ENCODE measurements at places on chromosomes 12 and 14.

GRCh38 chr14:90039253-90040010 is 22.4 kb upstream of the KCNK13 start:
- no peak for DNase-seq

- no peak for DNase-seq
These were observed 29.9 kb upstream of the MYBPC1 start for GRCh38 chr12:101564912-101565311.

DNA sequence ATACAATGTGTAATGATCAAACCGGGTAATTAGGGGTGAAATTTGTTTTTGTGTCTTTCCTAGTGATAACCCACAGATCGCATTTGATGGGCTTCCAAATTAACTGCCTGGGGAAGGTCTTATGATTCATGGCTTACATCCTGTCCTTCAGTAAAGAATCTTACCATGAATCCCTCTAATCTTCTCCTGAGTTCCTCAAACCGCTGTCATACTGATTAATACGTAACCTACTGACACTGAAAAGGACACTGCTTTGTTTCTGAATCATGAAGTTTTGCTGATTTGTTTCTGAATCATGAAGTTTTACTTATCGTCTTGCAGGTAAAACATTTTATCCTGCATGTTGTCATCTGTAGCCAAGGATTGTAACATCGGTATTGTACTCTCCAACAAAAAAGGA is 52.0 kb upstream of the CRY1 start:
- no peak for DNase-seq

DNA sequence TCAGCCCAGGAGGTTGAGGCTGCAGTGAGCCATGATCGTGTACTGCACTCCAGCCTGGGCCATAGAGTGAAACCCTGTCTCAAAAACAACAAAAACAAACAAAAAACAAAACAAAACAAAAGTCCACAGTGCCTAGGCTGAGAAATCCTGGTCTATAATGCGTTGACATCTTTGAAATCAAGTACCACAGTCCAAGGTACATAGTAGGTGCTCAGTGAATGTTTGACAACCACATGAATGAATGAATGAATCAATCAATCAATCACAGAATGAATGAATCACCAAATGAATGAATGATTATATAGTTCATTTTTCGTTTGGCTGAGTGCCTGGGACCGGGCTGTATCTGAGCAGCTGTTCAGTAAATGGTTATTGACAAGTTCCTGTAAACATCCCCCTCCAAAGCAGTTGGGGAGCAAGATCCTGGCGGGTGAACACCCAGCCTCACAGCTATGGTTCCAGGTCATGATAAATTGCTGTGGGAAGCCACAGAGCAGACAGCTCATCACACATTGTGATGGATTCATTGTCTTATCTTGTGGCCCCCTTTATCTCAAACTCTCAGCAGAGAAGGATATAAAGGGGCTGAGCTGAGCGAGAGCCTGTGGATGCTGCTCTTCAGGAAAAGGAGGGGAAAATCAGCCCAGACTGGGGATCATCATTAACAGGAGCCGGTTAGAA is 30.4 kb upstream of the IFT81 start:
- DNase-seq, result no peak

GRCh38 chr12:124759841-124760503 is 103.7 kb downstream of the SCARB1 start:
- DNase-seq, result no peak

GRCh38 chr14:104287301-104288009 is 149.1 kb downstream of the KIF26A start:
- DNase-seq, result no peak

- no peak for DNase-seq
These were observed 166.0 kb downstream of the KLHL28 start for GRCh38 chr14:44795725-44796124.

DNA sequence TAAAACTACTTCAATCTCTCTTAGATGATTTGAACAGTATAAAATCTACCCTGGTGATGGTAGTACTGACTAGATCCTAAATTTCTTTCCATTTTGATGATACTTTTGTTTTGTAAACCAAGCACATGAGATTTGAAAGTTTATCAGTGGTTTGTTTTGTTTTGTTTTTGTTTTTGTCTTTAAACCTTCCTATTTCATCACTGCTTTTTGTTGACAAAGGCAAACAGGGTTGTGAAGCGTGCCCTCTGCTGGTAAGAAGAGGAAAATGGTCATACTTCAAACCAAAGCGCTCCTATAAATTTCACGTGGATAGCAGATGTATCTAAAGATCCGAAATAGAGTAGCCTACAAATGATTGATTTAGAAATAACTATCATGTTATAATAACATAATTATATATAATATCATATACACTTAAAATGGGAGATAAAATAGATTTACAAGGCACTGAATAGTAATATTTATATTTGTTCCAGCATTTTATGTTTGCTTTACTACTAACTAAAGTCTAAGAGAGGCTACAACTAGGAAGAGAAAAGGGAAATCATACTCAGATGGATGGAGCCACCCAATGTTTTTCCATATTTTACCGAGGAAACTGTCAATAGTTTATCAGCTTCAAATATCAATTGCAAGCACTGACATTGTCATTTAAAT is 254.0 kb upstream of the USP15 start:
- no peak for DNase-seq

DNA sequence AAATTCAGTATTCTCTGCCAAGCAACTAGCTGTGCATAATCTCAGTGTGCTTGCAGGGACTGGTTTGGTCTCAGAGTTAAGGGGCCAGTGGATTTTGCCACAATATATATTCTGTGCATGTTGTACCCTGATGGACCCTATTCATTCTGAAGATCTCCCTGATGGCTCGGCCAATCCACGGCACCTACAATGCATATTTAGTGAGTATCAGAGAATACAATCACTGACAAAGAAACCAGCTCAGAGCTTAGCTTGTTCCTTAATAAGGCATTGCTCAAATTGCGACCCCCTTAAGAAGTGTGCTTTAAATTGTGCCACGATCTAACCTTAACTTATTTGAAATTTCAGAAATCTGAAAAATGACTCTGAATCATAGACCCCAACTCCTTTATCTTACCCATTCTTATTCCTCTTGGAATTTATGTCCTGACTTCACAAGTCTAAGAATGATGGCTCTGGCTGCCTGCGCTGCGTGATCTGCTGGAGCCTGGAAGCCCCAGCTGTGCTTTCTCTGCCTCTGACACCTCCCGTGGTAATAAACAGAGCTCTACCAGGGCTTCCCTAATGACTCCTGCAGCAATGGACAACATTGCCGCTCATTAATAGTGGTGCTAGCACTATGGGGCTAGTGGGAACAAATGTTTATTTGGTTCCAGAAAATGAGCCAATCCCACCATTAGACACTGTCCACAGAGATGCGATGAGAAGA is 9.0 kb upstream of the DCAF4 start:
- no peak for DNase-seq

DNA sequence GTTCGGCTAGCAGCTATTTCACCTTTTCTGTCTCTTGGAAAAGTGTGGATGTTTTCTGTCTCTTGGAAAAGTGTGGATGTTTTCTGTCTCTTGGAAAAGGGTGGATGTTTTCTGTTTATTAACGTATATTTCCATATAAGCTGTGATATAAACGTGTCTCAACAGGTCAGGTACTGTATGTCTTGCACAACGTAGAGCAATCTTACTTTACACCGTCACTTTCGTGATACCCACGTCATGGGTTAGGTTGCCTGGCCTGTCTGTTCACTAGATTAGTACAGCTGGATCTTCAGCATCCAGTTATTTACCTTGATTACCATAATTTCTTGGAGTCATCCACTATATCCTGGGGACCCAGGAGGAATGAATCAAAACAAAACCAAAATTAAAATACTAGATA is 14.1 kb downstream of the CLEC7A start:
- no peak for DNase-seq

DNA sequence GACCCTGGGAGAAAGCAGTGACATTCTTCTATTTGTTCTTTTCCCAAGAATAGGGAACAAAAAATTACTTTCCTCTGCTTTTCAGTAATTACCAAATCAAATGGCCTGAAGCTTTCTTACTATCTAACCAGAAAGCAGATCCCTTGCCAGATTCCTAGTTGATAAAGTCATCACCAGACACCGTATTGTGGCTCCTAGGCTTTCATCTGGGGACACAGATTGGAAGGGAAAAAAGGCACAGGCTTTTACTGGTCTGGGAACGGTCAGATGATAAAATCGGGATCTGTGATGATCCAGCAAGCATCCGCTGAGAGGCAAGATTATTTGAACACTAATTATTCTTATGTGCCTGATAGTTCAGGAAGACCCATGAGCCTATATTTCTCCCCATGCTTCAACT is 79.1 kb upstream of the BCL2L14 start:
- no peak for DNase-seq

DNA sequence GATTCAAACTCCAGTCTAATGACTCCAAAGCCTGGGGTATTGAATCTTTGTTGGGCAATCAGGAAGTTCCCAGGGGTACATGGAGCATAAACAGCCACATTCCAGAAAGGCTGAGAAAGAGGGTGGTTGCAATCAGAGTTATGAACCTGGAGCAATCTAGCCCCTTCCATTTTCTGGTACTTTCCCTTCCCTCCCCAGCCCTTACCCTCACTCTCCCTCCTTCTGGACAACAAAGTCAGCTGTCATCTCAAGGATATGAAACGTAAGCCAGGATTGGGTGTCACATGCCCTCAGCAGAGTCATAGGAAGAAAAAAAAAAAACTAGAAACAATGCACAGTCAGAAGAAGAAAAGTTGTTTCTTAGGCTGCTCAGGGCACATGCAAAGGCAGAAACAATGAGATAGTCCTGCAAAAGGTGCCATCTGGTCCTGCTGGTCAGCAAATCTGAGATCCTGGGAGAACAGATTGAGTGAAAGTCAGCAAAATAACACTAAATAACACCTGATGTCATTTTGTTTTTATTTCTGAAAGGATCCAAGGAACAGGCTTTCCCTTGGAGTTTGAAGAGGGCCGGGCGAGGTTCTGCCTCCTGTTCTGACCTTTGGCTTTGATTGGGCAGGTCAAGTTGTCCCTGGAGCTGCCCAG is 27.1 kb downstream of the TMEM229B start:
- DNase-seq, result no peak

GRCh38 chr12:100871195-100871734 is 76.7 kb downstream of the ANO4 start:
- no peak for DNase-seq

DNA sequence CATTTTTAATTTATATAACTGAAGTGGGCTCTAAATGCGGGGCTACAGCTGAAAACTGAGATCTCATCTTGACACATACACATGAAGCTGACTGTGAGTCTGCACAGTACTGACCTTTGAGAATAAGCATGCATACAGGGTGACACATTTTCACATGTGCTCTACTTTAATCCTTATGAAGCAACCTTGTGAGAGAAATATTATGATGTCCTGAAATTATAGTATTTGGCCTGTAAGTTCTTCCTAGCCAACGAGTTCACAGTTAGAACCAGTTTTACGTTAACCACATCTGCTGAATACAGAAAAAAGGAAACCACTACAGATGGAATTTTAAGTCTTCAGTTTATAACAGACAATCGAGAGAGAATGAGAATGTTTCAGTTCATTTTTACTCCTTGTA is 70.3 kb downstream of the SPPL3 start:
- no peak for DNase-seq

GRCh38 chr14:69547701-69548348 is 26.8 kb downstream of the CCDC177 start:
- peak; percentile 79 for DNase-seq

DNA sequence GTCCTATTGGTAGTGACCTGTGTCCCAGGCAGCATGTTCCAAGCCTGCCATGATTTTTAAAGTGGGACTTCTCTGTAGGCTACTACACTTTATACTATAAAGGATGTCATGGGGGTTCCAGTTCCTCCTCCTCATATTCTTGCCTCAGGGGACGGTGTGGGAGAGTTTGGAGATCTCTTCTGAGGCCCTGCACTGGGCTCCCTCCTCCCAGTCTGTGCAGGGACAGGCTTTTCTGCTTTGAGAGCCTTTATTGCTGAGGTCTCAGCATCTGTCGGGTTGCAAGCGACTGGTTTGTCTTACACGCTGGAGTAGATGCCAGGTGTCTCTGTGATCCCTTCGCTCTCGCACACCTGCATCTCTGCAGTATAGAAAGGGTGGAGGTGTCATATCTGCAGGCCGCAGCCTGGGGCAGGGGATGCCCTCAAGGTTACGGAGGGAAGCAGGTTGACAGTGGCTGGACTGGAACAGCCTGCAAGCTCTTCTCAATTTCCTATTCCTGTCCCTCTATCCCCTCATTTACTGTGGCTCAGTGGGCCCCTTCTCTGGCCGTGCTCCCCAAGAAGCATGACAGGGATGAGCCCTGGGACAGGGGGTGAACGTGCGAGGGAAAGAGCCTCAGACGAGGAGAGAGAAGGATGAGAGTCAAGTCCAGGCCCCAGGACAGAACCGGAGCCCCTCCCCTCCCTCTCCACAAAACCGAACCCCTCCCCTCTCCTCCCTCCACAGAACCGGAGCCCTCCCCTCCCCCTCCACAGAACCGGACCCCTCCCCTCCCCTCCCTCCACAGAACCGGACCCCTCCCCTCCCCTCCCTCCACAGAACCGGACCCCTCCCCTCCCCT is 51.3 kb downstream of the SLC6A12 start:
- DNase-seq, result no peak

GRCh38 chr12:64894827-64895475 is 70.5 kb downstream of the TBC1D30 start:
- no peak for DNase-seq

DNA sequence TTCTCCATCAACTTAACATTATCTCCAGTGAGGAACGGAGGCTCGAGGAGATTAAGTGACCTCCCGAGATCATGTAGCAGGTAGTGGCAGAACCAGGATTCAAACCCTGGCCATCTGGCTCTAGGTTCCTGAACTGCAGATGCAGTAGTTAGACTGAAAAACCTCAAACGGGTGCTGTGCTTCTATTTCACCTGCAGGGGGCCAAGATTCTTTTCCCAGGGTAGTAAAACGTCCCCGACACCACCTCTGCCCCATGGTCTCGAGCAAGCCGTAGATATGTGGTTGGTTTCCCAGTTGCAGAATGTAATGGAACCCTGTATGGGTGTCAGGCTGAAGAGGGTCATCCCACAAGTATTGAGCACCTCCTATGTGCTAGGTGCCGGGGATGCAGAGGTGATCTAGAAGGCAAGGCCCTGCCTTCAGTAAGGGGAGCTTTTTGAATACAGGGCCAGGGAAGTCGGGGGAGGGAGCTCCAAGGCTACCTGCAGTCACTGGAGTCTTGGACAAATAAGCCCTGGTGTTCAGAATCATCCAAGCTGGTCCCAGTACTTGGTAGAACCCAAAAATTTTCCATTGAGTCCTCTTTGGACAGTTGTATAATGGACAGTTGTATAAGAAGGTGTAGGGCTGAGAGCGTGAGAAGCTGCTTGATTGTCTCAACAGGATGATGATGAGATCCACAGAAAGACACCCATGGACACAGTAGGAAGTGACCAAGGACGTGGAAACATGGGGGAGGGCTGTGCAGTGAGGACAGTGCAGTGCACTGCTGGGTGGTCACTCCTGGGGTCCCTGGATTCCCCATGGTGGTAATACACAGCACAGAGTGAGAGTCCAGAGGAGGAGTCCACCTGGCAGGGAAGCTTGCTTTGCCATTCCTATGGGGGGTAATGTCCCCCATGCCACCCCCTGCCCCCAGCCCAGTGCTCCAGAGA is 197.2 kb downstream of the CHST11 start:
- DNase-seq, result no peak

- DNase-seq, result no peak
These were observed 253.1 kb upstream of the BTG1 start for GRCh38 chr12:92398565-92399309.

- no peak for DNase-seq
These were observed 1.3 kb upstream of the AVPR1A start for GRCh38 chr12:63152321-63152700.

GRCh38 chr12:124739953-124740561 is 123.6 kb downstream of the SCARB1 start:
- no peak for DNase-seq

- DNase-seq, result no peak
These were observed 379.0 kb downstream of the CCER1 start for GRCh38 chr12:90575995-90576394.

- DNase-seq, result peak; percentile 68
These were observed 35.7 kb upstream of the ATP2A2 start for GRCh38 chr12:110245369-110245772.

All from activated CD8-positive, alpha-beta memory T cell treated with anti-CD3 and anti-CD28 coated beads, Interleukin-2, amount 50 U/mL, for 48 hours (primary cell).